ENCODE measurements at places on chromosomes 16 and 17. TPM values are rescaled to one million over a fixed set of nuclear protein-coding genes. Genes with fewer than 3 reads are reported as not detected.
A peak's percentile ranks its signal among the peaks of the same experiment; 100 is the strongest.

The FKBP10 gene
- total RNA-seq: 125 TPM

The KCNH6 gene
- total RNA-seq: 0.22 TPM

The CBX8 gene
- total RNA-seq: 9.3 TPM

The DHX58 gene
- 6.7 TPM for total RNA-seq

The PRR29 gene
- 13.4 TPM for total RNA-seq

The PALB2 gene
- total RNA-seq: 9.3 TPM

The PLD6 gene
- total RNA-seq: 11.0 TPM

The PTX4 gene
- 0.11 TPM for total RNA-seq

GRCh38 chr17:58328195-58329034 is at the start of gene TSPOAP1:
TSS of gene TSPOAP1 (minus strand) at chr17:58328795. CDS start at chr17:58327920, 875 bp downstream.
- H3K27me3 ChIP-seq: no peaks in the 10 kb centered on the region
- DNase-seq: peak; percentile 95
- H3K36me3 ChIP-seq: peaks cover 11% of the 10 kb centered on the region

GRCh38 chr17:29589524-29590410 is at the start of gene GIT1:
TSS of gene GIT1 (minus strand) at chr17:29589648. CDS start at chr17:29589378, 270 bp downstream.
- peak; percentile 86 for DNase-seq
- no peaks in the 10 kb centered on the region for H3K27me3 ChIP-seq
- H3K4me1 ChIP-seq: peaks cover 81% of the 10 kb centered on the region
- H3K4me3 ChIP-seq: peak within 1 kb of the TSS; percentile 69
- peaks cover 9% of the 10 kb centered on the region for H3K36me3 ChIP-seq
- H3K27ac ChIP-seq: peak within 1 kb of the TSS; percentile 84

DNA sequence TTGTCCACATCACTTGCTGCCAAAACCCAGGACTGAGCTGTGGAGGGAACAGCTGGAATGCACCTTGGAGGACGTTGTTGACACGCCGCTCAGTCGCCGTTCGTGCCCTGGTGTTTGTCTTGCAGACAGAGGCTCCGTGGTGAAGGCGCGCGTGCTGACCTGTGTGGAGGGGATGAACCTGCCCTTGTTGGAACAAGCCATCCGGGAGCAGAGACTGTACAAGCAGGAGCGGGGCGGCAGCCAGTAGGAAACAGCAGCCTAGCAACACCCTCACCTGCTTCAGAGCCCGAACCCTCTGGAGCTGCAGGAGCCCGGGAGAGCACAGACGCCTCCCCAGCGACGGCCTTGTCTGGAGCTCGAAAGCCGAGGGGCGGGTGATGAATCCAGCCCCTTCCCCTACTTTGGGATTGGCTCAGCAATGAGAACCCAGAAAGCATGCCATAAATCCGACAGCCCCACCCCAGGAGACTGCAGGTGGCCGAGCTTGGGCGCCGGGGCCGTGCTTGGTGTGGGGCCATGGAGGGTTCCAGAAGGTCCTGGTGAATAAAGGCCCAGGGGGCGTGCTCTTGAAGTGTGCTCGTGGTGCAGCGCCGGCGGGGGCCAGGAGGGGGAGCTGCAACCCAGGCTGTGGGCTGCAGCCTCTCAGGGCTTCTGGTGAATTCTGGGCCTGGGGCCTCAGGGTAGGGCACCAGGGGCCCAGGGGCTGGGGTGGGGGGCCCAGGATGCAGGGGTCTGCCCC is 470 bp upstream of the CDK3 start:
- H3K4me3 ChIP-seq: no peak overlapping the region
- DNase-seq: no peak
- H3K36me3 ChIP-seq: peaks cover 57% of the 10 kb centered on the region
- H3K27me3 ChIP-seq: no peaks in the 10 kb centered on the region
- peaks cover 3% of the 10 kb centered on the region for H3K4me1 ChIP-seq
- no peak overlapping the region for H3K27ac ChIP-seq

GRCh38 chr17:7839876-7840261 is 5.9 kb downstream of the KDM6B start:
- peaks cover 68% of the 10 kb centered on the region for H3K4me1 ChIP-seq
- H3K36me3 ChIP-seq: peaks cover 6% of the 10 kb centered on the region
- H3K27me3 ChIP-seq: no peaks in the 10 kb centered on the region
- peak; percentile 87 for DNase-seq
- peak overlapping the region; percentile 3 for H3K4me3 ChIP-seq
- no peak overlapping the region for H3K27ac ChIP-seq

DNA sequence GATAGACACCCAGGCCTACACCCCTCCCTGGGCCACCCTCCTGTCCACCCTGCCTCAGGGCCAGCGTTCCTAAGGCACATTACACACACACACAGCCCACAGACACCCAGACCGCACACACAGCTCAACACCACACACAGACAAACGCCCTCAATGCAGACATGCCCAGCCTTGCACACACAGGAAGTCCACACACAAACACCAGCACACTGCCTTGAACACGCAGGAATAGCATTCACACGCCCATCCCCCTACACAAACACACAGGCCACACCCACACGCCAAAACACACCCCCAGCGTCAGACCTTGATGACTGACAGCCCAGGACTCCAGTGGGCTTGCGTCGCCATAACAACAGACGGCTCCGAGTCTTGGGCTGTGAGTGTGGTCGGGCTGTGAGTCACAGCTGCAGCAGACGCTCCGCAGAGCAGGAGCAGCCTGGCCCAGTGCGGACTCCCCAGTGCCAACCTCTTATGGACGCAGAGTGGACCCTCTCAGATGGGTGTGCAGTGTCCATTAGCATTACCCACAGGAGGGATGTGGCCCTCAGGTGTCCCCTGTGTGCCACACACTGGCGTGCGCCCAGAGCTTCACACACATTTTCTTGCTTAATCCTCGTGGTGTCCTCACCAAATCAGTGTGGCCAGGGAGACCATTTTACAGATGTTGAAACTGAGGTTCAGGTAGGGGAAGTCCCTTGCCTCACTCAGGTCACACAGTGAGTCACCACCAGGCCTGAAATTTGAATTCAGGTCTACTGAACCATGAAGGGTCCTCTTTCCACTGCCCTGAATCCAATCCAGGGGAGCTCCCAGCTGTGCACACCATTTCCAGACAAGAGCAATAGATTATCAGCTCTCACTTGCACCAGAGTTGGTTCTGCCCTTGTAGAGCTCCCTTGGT is 17.8 kb upstream of the RAI1 start:
- no peak overlapping the region for H3K4me3 ChIP-seq
- no peaks in the 10 kb centered on the region for H3K36me3 ChIP-seq
- H3K27ac ChIP-seq: no peak overlapping the region
- DNase-seq: peak; percentile 61
- no peaks in the 10 kb centered on the region for H3K27me3 ChIP-seq

- no peak overlapping the region for H3K27ac ChIP-seq
- no peaks in the 10 kb centered on the region for H3K4me1 ChIP-seq
These were observed 19.7 kb downstream of the DPEP1 start for GRCh38 chr16:89633064-89633631.

GRCh38 chr17:8935191-8935590 is 30.3 kb downstream of the PIK3R5 start:
- no peak for DNase-seq
- H3K36me3 ChIP-seq: no peaks in the 10 kb centered on the region
- H3K4me1 ChIP-seq: no peaks in the 10 kb centered on the region
- H3K4me3 ChIP-seq: no peak overlapping the region

GRCh38 chr17:28042721-28043291 is 329 bp downstream of the NLK start:
- DNase-seq: no peak
- peaks cover 4% of the 10 kb centered on the region for H3K36me3 ChIP-seq
- H3K4me1 ChIP-seq: peaks cover 11% of the 10 kb centered on the region

DNA sequence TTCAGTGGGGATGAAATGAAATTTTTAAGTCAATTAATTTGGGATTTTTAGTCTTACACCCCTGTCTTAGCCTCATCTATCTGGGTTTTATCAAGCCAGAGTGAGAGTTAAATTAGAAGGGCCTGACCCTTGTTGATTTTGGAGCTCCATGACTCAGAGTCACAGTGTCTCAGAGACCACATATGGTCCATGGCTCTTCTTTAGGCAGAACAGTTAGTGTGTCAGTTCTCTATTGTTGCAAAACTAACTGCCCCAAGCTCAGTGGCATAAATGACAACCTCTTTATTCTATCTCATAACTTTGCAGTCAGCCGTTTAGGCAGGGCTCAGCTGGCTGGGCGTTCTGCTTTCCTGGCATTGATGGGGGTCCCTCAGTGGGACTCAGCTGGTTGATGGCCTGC is 44.7 kb downstream of the IRF8 start:
- no peak overlapping the region for H3K27ac ChIP-seq
- H3K4me1 ChIP-seq: peaks cover 3% of the 10 kb centered on the region
- H3K4me3 ChIP-seq: no peak overlapping the region
- no peak for DNase-seq
- H3K27me3 ChIP-seq: peaks cover 3% of the 10 kb centered on the region
- H3K36me3 ChIP-seq: no peaks in the 10 kb centered on the region

DNA sequence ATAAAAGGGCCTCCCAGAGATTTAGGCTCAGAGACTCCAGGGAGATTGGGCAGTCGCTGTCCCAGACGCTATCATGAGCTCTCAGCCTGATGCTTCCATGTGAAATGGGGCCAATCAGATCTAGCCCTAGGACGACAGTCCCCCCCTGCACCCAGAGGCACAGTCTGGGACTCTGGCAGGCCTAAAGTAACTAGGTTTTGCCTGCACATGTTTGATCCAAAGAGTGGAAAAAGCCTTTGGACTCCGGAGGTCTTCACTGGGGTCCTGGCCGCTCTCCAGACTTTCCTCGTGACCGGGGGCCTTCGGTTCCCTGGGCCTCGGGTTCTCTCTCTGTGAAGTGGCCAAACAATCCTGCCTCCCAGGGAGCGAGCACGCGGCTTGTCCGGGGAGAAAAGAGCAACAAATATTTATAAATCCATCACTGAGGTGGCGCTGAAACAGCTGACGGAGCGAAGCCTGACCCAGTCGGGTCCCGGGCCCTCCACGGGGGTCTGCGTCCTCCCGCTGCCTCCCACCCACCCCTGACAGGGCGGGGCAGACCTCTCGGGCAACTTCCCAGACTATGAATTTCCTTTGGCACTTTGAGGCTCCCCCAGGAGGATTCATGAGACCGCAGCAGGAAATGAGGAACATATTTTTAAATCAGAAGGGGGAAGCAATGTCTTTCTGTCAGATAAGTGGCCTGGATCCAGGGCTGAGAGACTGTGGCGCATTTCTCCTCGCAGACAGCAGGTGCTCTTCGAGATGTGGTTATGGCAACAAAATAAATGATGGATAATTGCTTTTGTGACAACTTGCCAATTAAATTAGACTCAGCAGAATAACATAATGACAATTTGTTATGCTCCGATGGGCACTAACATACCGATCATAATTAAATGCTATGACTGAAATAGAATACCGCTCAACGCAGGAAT is 38.9 kb downstream of the MRPS23 start:
- H3K4me1 ChIP-seq: peaks cover 17% of the 10 kb centered on the region
- no peaks in the 10 kb centered on the region for H3K27me3 ChIP-seq
- no peak overlapping the region for H3K4me3 ChIP-seq
- H3K36me3 ChIP-seq: no peaks in the 10 kb centered on the region
- peak; percentile 48 for DNase-seq

DNA sequence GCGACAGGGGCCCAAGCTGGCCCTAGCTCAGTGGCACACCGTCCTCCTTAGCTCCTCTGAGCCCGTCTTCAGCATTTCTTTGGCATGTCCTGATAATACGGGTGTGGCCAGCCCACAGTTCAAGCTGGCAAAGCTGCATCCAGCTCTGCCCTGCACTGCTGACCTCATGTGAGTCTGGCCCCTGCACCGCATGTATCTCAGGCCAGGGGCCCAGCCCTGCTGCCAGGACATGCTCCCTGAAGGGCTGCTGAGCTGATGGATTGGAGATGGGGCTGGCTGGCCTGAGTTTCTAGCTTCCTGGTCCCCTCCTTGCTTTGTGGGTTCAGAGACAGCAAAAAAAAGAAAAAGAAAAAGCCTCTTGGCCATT is 2.4 kb downstream of the DOC2B start:
- no peak overlapping the region for H3K4me3 ChIP-seq
- peaks cover 11% of the 10 kb centered on the region for H3K27me3 ChIP-seq
- DNase-seq: no peak
- H3K27ac ChIP-seq: no peak overlapping the region
- peaks cover 7% of the 10 kb centered on the region for H3K36me3 ChIP-seq

- DNase-seq: no peak
- peaks cover 42% of the 10 kb centered on the region for H3K36me3 ChIP-seq
- H3K27ac ChIP-seq: no peak overlapping the region
- no peak overlapping the region for H3K4me3 ChIP-seq
These were observed 11.6 kb downstream of the DDX42 start for GRCh38 chr17:63785556-63785955.

GRCh38 chr16:51050377-51050706 is 100.7 kb downstream of the SALL1 start:
- H3K27ac ChIP-seq: no peak overlapping the region
- no peaks in the 10 kb centered on the region for H3K36me3 ChIP-seq
- no peaks in the 10 kb centered on the region for H3K27me3 ChIP-seq
- H3K4me1 ChIP-seq: no peaks in the 10 kb centered on the region

DNA sequence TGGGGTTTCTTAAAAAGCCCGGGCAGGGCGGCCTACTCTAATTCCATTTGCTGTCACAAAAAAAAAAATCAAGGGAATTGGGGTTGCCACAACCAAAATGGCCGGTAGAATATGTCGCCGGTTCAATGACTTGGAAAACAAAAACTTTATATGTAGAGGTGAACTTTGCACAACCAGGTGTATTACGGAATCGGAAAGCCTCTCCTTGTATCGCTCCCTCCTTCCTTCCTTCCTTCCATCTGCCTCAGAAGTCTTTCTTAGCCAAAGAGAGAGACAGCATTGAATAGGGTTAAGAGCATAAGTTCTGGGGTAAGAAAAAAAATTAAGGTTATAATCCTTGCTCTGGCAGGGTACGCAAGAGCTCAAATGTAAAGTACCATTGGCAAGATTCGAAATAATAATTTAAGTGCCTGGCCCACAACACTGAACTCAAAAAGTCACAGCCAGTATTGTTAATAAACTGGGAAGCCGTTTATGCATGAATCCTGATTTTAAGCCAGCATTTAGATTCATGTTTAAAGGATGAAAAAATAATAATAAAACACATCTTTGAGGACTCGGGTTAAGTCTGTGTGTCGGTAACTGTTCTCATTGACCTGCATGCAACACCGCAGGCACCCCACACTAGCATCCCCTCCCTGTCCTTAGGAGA is 522 bp upstream of the GLG1 start:
- H3K27me3 ChIP-seq: no peaks in the 10 kb centered on the region
- peaks cover 11% of the 10 kb centered on the region for H3K4me1 ChIP-seq
- DNase-seq: no peak
- peak overlapping the region; percentile 84 for H3K4me3 ChIP-seq

DNA sequence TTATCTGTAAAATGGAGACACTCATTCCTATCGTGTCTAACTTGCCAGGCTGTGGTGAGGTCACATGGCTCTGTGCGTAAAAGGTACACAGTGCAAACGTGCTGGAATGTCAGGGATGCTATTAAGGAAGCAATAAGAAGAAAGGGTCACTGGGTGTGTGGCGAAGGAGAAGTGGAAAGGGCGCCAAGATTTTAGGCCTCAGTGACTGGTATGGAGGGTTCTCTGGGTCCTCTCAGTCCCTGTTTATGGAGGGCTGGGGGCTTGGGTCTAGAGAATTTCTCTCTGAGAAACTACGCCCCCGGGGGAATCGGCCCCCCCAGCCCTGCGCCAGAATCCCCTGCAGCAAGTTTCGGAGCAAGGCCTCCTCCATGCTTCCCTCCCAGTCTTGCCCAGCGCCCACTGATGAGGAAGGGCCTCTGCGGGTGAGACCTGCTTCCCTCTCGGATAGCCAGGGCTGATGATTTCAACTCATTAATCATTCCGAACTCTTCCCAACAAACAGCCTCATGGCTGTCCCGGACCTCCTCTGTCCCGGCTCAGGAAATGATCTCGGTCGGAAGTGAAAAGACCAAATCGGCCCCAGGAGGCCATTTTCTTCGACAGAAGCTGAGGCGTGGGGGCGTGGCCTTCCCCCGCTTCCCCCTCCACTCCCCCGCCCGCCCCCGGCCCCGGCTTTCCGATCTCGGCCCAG is 1.2 kb upstream of the HEXIM1 start:
- peaks cover 45% of the 10 kb centered on the region for H3K4me1 ChIP-seq
- peak overlapping the region; percentile 92 for H3K4me3 ChIP-seq
- peaks cover 4% of the 10 kb centered on the region for H3K36me3 ChIP-seq
- no peaks in the 10 kb centered on the region for H3K27me3 ChIP-seq
- peak; percentile 43 for DNase-seq
- H3K27ac ChIP-seq: peak overlapping the region; percentile 99
